ENCODE measurements at places on chromosomes 6 and 20.

- DNase-seq = no peak
Measured at GRCh38 chr6:80440496-80441115, 334.1 kb downstream of the BCKDHB start.

GRCh38 chr6:4928426-4928825 lies 75.4 kb downstream of the RPP40 start:
- peak; percentile 47 for DNase-seq

- DNase-seq = no peak
Measured at GRCh38 chr20:20212675-20213096, 155.2 kb upstream of the INSM1 start.

DNA sequence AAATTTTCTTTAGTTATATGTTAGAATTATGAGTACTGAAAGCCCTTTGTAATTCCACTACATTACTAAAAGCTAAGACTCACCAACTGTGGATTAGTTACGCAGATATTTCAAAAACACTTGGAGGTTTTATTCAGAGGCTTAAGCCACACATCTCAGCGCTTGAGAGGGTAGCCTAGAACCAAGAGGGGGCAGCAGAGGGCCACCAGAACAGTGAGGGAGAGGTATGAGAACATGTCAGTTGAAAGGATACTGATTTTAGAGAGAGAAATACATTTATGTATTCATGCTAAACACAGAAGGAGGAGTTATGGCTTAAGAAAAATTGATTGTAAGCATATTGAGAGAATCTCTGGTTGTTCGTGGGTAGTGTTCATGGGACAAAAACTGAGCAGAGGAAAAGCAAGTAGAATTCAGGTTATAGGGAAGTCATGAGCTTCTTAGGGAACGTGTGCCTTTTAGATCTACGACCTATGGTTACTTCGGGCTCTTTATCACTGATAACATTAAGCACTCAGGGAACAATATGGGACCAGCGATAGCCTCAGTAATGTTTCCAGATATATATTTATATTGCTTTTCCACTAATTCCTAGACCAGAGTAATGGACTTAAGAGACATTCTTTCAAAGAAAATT lies 20.4 kb upstream of the SERINC1 start:
- peak; percentile 14 for DNase-seq

DNA sequence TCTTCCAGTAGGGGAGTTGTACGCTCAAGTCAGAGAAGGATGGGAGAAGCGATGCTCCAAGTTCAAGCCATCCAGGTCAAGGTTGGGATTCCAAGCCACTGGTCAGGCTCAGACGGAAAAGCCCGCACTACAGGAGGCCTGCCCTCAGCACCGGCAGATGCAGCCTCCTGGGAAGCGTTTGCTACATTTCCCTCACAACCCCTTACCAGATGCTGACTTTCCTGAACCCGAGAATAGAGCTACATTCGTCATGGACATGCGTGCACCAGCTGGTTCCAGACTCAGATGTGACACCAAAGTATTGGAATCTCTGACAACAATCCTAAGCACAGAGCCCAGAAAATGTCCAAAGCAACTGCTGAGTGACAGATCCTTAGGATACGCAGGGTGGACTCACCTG lies 174.8 kb downstream of the SASH1 start:
- DNase-seq = no peak

- no peak for DNase-seq
Measured at GRCh38 chr20:47024461-47024937, 129.9 kb downstream of the EYA2 start.

GRCh38 chr20:18624948-18625347 lies 37.1 kb downstream of the DTD1 start:
- no peak for DNase-seq

DNA sequence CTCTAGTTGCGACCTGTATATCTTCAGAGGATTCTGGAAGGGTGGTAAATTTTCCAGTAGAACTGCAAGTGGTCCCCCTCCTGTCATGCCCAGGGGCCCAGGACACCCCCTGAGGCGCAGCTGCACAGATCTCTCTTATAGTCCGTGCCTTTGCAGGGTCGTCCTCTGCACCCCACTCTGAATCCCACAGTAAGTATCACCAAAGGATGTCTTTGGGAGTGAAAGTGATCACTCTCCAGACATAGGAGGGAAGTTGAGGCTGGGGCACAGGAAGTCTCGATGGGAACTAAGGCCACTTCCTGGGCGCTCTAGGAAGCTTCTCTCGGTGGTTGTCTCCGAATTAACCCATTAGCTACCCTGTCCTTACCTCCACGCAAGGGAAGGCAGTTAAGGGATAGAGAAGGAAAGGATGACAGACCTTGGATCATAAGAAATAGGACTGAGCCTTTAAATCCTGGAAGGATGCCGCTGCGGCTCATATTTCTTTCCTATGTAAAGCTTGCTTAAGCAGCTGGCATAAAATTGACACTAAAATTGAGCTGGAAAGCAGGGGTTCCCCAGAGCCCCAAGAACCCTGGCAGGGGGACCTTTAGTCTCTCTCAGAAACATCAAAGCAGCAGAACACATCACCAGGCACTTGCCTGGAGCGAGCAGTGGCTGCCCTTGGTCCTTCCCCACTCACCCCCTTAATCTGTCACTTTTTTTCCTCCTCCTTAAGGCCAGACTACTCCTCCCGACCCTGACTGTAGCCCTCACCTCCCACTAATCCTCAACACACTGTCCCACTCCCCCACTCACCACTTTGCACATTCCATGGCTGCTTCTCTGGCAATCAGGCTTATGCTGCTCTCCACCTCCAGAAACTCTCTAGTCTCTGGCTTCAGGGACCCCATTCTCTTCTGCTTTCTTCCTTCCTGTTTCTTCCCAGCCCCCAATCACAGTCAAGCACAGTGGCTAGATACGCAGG lies at the start of gene ZKSCAN4:
Gene ZKSCAN4 (minus strand): TSS at position 261 of the 967 bp plus-strand sequence. CDS start 289 bp downstream, outside the sequence.
- peak; percentile 71 for DNase-seq

- no peak for DNase-seq
Measured at GRCh38 chr6:125869427-125869826, 78.7 kb downstream of the NCOA7 start.

GRCh38 chr6:161038229-161039031 lies 46.9 kb downstream of the MAP3K4 start:
- DNase-seq = peak; percentile 93

DNA sequence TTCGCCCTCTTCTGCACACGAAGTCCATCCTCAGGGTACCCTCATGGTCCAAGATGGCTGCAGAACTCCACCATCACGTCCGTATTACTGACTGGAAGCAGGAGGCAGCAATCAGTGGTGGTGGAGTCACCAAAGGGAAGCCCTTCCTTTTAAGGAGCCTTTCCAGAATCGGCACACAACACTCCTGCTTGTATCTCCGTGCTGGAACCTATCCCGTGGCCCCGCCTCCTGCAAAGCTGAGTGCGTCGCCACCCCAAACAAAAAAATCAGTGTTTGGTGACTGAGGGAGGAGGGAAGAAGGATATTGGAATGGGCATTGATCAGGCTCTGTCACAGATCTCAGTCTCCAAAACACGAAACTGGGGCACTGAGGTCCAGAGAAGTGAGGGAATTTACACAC lies 5.8 kb upstream of the CCN5 start:
- no peak for DNase-seq

DNA sequence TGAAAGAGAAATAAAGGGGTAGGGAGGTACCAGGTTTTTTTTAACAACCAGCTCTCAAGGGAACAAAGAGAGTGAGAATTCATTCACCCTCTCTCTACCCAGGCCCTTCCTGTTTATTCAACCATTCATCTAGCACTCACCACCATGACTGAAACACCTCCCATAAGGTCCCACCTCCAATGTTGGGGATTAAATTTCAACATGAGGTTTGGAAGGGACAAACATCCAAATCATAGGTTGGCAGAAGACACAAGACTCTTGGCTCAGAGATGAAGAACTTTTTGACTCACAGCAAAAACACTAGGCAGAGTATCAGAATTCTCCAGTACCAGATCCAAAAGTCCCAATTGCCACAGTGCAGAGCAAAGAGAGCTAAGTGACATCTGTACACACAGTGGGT lies 186.3 kb downstream of the EDN1 start:
- DNase-seq = no peak

- DNase-seq = no peak
Measured at GRCh38 chr6:128641703-128642102, 121.3 kb upstream of the PTPRK start.

GRCh38 chr6:4714961-4715501 lies 61.2 kb upstream of the CDYL start:
- DNase-seq = no peak

GRCh38 chr6:143223895-143224294 lies 163.2 kb downstream of the AIG1 start:
- DNase-seq = no peak

DNA sequence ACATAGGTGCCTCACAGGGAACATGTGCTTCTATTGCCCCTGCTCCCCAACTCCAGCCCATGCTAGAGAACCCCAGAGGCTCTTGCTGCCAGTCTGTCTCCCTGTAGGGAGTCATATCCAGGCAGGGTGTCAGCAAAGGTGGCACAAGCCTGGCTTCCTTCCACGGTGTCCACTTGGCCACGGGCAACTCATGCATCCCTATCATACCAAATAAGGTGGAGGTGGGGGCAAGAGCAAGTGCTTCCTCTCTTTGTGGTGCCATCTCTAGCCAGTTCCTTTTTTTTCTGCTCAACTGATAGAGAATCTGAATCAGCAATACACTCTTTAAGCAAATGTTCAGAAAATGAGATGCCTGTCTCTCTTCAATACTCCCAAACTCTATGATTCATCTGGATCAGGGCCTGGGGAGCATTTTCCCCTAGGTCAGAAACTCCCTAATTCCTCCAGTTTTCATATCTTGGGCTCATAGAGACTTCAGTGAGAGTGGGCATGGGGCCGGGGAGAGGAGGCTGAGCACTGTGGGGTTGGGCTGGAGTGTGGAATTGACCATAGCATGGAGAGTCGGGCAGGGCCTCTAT lies 105.1 kb upstream of the GPR6 start:
- no peak for DNase-seq

- DNase-seq = no peak
Measured at GRCh38 chr20:34925981-34926380, 29.6 kb downstream of the GSS start.

- DNase-seq = no peak
Measured at GRCh38 chr6:106213660-106214289, 111.8 kb downstream of the ATG5 start.

DNA sequence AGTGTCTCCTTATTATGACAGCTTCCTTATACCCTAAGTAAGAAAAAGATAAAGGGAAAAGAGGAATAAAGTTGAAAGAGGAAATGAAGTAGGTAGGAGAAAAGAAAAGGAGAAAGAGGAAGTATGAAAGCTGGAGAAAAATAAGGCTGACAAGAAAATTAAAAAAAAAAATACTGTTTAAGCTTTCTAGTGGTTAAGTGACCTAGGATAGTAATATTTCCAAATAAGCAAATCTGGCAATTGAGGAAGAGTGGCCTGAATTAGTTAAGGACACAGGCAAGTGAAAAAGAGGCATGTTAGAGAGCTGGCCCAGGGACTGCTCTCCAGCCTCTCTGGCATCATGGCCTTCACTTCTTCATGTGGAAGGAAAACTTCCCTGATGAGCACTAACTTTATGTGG lies 76.5 kb upstream of the ADGRF1 start:
- no peak for DNase-seq

- DNase-seq = peak; percentile 56
Measured at GRCh38 chr6:47309291-47310130, at the start of gene TNFRSF21. TSS of gene TNFRSF21 (minus strand) at chr6:47309905. CDS start at chr6:47309511, 394 bp downstream.

DNA sequence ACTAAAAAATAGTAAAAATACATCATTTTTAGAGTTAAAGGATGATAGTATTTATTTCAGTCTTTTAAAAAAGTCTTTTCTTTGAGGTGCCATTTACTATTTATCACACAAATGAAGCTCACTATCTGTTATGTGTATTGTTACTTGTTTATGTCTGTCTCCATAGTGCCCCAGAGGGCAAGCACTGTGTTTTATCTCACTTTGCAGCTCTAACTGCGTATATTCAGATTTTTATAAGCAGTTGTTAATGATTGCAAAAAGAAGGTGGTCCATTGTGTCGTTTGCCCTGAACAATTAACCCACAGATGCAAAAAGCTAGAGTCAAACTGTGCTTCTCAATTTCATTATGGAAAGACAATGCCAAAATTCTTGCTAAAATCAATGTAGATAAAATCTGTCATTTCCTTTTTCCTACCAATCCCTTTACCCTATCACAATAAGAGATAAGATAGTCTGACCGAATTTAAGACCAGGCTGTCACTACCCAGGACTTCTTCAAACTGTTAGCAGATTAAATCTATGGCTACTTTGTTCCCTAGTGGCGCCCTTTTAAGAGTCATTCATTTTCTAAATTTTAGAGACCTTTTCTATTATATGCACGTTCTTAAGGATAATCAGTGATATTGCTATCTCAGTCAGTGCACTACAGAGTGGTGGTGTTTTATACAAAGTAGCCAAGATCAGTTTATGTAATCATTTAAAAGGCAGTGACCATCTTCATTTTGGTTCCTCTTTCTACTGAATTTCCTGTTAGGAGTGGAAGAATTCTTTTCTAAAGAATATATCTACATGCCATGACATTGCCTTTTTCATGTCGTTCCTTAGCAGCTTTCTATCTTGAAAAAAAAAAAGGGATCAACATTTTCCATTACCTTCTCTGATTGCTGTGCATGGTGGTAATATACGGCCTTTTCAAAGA lies 133.1 kb upstream of the PRDM1 start:
- no peak for DNase-seq

DNA sequence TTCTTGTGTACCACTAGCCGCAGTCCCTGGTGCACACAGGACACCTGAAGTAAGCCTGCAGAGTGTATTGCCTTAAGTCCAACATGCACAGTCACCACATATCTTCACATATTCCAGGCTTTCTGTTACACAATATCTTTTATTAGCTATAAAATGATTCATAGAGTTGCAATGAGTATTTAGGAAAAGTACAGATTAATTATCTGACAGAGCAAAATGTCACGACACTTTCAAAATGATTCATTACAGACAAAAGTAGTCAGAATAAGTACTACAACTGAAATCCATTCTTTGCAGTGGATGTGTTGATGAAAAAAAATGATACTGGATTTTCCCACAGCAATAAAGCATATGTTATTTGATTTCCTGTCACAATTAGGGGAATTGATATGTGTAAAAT lies 199.5 kb upstream of the ASCC3 start:
- DNase-seq = no peak

- no peak for DNase-seq
Measured at GRCh38 chr6:140847262-140847645, 1285.5 kb upstream of the GJE1 start.

- no peak for DNase-seq
Measured at GRCh38 chr20:54680872-54681619, 205.7 kb downstream of the DOK5 start.

GRCh38 chr6:15086348-15087158 lies 159.3 kb upstream of the JARID2 start:
- DNase-seq = no peak

- no peak for DNase-seq
Measured at GRCh38 chr6:114989279-114989964, 646.6 kb upstream of the HS3ST5 start.

GRCh38 chr6:102022803-102023202 lies 629.3 kb downstream of the GRIK2 start:
- no peak for DNase-seq

- no peak for DNase-seq
Measured at GRCh38 chr6:135703621-135704020, 147.9 kb upstream of the PDE7B start.

GRCh38 chr20:34985461-34986310 lies 30.0 kb downstream of the MYH7B start:
- DNase-seq = no peak

GRCh38 chr6:134519465-134519864 lies 201.6 kb upstream of the SGK1 start:
- DNase-seq = no peak

- no peak for DNase-seq
Measured at GRCh38 chr20:37711994-37712964, 18.4 kb downstream of the CTNNBL1 start.

GRCh38 chr6:15490242-15491100 lies 172.4 kb downstream of the DTNBP1 start:
- no peak for DNase-seq

GRCh38 chr6:169452117-169452868 lies 198.6 kb upstream of the THBS2 start:
- peak; percentile 60 for DNase-seq
